ENCODE measurements at places on chromosomes 11 and 22.

- no peak for DNase-seq
These were observed 130.7 kb downstream of the MN1 start for GRCh38 chr22:27670701-27671412.

GRCh38 chr11:84390441-84391078 is 1104.4 kb upstream of the CCDC90B start:
- DNase-seq, result no peak

- no peak for DNase-seq
These were observed 27.2 kb upstream of the ADORA2A start for GRCh38 chr22:24400034-24400725.

GRCh38 chr11:3218483-3219280 is at the start of gene MRGPRG:
MRGPRG (minus strand) TSS chr11:3218813; CDS start chr11:3218813, 0 bp downstream.
- DNase-seq, result no peak

DNA sequence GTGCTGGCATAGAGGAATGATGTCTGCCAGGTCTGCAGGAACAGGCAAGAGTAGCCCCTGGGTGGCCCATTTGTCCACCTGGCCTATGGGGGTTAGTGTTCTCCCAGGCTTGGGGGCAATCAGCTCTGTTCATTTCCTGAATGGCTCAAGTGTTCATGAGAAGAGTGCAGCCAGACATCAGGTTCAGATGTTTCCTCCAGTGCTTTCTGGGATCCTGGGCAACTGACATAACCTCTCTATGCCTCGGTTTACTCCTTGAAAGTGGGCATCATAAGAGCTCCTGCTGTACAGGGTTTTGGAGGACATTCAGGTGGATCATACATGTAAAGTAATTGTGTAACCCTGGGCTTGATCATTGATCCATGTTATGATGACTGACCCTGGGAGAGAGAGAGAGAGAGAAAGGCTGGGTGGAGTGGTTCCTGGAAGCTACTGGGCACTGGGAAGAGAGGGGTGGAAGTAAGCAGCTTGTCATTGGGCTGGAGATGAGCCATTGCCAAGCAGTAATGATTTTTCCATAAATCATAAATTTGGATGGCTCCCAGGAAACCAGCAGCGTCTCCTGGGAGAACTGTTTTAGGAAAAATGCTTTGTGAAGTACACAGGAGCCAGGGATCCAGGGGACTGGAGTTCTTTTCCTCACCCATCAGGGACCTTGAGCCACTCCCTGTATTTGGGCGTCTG is 30.2 kb upstream of the ACCSL start:
- no peak for DNase-seq

All from anterior cingulate cortex (tissue), 58 donors.